ENCODE measurements at places on chromosomes 7 and 10.

DNA sequence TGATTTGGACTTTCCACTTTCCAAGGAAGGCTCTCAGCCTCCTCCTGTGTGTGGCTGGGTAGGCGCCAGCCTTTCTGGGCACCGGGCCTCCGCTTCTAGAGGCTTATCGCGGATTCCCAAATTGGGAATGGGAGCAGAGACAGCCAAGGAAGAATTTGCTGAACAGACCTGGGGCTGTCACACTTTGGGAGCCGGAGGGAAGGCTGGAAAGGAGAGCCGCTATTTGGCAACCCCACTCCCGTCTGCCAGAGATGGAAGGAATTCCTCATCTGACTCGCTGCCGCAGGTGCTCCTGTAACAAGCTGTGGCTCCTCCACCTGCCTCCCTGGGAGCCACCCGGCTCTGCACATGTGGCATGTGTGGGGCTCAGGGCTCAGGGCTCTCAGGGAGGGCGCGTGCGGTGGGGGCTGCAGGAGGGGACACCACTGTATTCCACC, 50.8 kb upstream of the ECHDC3 start:
- DNase-seq, result no peak

DNA sequence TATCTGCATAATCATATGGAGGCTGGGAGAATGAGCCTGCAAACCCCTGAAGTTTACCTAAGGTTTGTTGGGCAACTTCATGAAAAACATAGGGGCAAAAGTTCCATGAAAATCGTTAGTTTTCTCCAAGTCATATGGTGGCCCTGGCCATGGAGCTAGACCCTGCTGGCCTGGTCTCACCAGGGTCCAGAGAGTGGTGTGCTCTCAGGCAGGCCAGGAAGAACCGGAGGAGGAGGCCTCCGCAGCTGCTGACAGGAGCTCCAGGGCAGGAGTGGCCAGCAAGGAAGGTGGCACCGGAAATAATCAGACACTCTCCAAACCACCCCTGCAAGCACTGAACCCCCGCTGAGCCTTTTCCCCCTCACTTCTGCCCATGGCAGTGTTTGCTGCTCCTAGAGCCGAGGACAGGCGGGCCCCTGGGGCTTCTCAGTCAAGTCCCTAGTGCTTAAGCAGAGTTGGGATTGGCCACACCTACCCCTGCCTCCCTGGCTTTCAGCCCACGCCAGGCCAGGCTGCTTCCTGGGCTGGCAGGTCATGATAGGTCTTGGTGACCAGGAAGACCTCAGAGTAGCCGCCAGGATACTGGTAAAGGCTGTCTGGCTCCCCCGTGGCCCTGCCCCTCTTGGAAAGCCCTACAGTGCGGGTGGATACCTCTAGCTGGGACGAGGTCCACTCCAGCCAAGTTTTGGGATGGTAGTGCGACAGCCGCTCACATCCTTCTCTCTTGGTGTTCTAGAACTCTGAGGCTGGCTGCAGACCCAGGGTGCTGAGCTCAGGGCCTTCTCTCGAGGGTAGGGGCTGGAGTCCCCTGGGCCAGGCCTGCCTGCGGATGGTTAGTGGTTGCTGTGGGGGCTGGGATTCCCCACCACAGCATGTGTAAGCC, 242.8 kb downstream of the MGMT start:
- DNase-seq, result no peak

- DNase-seq, result no peak
Observed at GRCh38 chr10:3066317-3067117, 831 bp upstream of the PFKP start.

GRCh38 chr7:19362099-19362498, 216.9 kb upstream of the FERD3L start:
- peak; percentile 28 for DNase-seq

DNA sequence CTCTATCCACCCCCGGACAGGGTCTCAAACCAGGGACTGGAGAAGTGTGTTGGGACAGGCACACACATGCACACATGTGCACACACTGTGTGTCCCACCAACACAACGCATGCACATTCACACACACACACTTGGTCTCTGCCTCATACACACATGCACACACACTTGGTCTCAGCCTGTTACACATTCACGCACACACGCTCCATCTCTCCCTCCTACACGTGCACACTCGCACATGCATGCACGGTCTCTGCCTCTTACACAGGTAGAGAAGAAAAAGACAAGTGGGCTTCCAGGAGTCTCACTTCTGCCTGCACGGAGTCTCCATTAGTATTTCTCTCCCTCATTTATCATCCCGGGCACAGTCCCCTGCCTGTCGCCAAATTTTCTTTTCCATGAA, 171.2 kb downstream of the EBF3 start:
- DNase-seq, result no peak

DNA sequence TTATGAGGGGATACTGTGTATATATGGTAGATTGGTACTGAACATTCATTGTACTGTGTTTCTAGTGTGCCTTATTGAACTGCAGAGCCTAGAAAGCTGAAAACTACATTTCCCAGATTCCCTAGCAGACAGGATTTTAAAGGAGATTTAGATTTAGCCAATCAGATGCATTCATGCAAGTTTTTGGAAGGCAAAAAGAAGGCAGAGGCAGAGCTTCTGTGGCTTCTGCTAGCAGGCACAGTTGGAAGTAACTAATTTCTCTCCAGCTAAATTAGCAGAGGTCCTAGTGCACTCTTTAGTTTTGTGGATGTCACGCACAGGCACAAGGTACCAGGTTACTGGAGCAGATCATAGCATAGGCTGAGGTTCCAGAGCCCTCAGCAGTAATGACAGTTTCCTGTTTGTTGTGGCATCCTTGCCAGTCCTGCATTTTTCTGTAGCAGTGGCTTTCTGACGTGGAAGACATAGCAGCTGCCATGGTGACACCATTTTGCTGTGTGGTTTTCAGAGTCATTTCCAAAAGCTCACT, 83.7 kb upstream of the CCDC71L start:
- DNase-seq, result peak; percentile 32

- no peak for DNase-seq
Observed at GRCh38 chr10:20017961-20018360, 201.7 kb downstream of the PLXDC2 start.

DNA sequence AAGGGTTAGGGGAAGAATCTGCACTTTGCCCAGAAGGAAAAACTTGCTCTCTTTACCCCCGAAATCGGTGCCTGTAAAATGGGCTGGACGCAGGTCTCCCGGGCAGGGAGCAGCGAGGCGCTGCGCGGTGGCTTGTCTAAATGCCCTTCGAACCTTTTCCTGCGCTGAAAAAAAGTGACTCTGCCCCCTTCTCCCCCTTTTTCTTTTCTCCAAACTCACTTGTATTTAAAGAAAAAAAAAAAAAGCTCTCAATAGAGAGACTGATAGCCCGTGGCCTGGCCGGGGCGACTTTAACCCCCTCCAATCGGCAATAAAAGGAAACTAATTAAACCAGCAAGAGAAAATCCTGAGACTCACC, 286 bp downstream of the SP8 start:
- no peak for DNase-seq

GRCh38 chr7:92336662-92337340, 91.0 kb downstream of the ANKIB1 start:
- no peak for DNase-seq

DNA sequence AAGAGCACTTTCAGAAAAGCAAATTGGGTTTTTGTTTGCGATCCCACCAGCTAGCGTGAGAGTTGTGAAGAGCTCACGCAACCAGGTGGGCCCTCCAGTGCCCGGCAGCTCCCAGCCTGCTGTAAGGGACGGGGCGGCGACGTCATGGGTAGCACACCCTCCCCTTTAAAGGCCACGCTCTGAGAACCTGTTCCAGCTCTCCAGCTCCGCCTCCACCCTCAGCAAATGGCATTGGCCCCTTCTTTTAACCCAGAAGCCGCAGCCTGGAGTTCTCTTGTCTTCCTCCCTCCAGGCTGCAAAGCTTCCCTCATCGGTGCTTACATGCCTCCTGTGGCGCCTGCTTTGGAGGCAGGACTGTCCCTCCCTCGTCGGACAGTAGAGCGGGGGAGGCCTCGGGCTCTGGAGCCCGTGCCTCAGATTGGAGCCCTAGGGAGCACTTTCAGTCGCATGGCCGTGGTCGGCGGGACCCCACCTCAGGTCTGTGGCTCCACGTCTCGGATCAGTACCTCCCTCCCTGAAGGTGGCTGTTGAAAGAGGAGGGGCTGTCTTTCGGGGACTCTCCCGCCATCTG, 32.9 kb downstream of the WIPI2 start:
- DNase-seq, result no peak

GRCh38 chr7:129989466-129989865, 36.7 kb upstream of the UBE2H start:
- DNase-seq, result no peak

GRCh38 chr7:104972500-104972899, 41.5 kb upstream of the KMT2E start:
- peak; percentile 67 for DNase-seq

DNA sequence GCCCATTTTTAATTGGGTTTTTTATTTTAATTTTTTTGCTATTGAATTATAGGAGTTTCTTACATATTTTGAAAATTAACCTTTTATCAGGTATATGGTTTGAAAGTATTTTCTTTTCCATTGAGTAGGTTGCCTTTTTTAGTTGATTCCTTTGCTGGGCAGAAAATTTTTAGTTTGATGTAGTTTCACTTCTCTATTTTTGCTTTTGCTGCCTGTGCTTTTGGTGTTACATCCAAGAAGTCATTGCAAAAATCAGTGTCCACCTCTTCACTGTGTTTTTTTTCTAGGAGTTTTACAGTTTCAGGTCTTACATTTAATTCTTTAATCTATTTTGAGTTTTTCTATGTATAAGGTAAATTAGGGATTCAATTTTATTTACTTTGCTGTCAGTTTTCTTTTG, 129.8 kb upstream of the FERD3L start:
- no peak for DNase-seq

DNA sequence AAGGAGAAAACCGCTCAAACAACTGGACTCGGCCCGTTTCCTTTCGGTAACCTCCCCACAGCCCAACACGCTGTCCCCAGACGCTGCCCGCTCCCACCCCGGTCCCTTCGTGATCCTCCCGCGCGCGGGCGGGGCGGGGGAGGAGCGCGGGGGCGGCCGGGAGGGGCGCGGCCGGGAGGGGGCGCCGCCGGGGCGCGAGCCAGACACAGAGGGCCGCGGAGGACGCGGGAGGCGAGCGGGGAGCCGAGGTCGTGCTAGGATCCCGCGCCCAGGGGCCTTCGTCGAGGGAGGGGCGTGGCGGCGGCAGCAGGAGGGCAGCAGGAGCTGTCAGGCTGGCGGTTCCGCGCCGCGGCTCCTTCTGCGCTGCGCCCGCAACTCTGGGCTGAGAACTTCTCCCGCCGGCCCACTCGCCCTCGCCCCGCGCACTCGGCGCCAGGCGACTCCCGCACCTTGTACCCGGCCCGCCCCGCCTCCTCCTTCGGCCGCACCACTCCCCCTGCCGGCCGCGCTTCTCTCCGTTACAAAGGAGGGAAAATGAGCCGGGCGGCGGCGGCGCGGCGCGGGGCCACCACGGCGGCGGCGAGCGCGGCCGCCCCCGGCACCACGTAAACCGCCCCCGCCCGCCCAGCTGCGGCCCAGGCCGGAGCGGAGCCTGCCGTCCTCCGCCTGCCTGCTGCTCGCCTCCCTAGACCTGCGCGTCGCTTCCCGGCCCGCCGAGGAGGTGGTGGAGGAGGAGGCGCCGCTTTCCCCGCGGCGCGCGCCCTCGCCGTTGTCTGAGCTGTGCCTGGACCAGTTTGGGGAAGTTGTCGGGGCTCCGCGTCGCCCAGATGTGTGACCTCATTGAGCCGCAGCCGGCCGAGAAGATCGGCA, at the start of gene CDK14:
Gene CDK14 (plus strand): TSS at position 521 of the 870 bp plus-strand sequence. CDS start 307 bp downstream, at position 828.
- peak; percentile 77 for DNase-seq

DNA sequence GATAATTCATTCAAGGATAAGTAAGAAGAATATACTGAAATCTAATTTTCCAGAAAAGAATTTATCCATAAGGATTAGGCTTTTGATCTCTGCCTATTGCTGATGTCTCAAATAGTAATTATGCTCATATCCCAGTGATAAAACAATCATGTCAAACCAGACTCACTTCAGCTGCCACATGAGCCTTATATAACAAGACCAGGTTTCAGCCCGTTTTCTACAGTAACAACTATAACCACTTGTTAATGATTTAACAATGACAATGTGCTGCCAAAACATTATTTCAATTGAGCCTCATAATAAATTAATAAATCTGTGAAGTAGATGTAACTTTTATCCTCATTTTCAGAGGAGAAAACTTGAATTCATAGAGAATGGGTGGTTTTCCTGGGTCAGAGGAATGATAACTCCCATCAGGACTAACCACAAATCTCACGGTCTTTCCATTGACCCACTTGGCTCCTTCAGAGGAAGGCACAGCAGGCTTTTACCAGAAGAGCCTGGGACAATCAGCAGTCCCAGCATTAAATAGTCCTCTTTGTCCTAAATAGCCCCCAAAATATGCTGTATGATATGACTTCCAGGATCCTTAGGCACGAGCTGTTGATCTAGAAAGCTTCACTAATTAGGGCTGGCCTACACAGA, 42.5 kb upstream of the SLIT1 start:
- no peak for DNase-seq

GRCh38 chr10:53477313-53477675, 704.7 kb upstream of the MBL2 start:
- DNase-seq, result no peak

- no peak for DNase-seq
Observed at GRCh38 chr7:13047061-13047460, 359.6 kb downstream of the ARL4A start.

DNA sequence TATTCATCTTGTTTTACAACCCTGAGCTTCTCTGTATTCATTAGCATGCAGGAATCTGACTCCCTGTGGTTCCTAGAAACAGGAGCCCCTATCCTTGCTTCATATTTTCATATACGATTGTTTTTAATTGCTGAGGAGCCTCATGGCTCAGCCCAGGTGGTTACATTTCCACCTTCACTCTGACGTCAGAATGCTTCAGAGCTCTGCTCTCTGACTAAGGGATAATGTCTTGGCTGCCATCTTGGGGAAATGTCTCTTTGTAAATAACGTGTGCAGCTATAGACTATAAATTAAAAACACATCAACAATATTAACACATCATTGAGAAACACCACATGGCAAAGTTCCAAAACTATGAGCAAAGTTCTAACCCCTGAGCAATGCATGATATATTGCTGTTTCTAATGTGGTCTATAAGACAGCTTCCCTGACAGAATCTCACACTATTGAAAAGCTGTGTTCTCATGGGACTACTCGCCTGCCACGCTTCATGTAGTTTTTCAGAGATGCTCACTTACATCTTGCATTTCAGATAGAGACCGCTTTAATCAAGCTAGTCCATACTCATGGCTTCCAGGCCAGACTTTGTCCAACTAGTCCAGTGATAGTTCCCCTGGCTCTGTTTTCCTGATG, 227.0 kb downstream of the SORCS3 start:
- DNase-seq, result no peak

DNA sequence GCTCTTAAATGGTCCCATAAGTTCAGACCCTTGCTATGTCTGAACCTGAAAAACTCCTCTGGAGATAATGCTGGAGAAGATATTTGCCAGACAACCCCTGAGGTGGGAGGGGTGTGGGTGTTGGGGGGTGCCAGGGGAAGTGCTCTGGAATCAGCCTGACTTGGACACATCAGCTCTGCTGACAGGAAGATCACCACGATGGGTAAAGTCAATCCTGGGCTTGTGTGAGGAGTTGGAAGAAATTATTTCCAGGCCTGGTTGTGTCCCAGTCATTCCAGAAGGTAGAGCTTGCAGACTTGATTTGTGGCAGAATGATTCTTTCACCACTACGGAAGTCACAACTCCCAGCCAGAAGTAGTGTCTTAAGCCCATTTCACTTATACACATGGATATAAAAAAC, 60.3 kb upstream of the UNC5B start:
- no peak for DNase-seq

GRCh38 chr10:70652761-70653657, 19.3 kb upstream of the ADAMTS14 start:
- peak; percentile 93 for DNase-seq
